LHCN-M2 (cell line): ENCODE measurements at places on chromosomes 4 and X. TPM values are rescaled to one million over a fixed set of nuclear protein-coding genes. Genes with fewer than 3 reads are reported as not detected.

GRCh38 chr4:107183155-107183774 is 147.2 kb upstream of the DKK2 start:
- peak; percentile 62 for DNase-seq

GPR82 gene
- total RNA-seq, result not detected in 2 replicates

- no peak for DNase-seq
Measured at GRCh38 chr4:7793186-7793585, 146.5 kb downstream of the AFAP1 start.

- no peak for DNase-seq
Measured at GRCh38 chr4:182105416-182105815, 137.8 kb upstream of the TENM3 start.

DNA sequence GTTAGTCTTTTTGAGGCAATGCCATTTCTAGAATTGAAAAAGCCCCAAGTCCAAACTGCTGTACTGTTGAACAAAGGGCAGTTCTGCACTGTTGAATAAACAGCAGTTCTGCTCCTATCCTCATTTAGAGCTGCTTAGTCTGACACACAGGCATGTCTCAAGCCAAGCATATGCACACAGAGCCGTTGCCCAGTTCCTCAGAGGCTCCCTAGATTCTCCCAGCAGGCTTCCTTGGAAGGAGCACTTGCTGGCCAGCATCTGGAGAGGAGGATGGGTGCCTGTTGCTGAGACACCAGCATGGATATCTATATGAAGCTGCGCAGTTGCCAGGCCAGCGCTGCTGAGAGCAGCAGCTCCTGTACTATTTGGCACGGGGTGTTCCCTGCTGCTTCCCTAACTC is 138.3 kb upstream of the USP38 start:
- no peak for DNase-seq

HSD17B11 gene
- total RNA-seq, result 30.5 and 32.4 TPM in 2 replicates
